Osteocyte (in vitro differentiated cells): ENCODE measurements at places on chromosomes 7 and 10. TPM values are rescaled to one million over a fixed set of nuclear protein-coding genes. Genes with fewer than 3 reads are reported as not detected.

DNA sequence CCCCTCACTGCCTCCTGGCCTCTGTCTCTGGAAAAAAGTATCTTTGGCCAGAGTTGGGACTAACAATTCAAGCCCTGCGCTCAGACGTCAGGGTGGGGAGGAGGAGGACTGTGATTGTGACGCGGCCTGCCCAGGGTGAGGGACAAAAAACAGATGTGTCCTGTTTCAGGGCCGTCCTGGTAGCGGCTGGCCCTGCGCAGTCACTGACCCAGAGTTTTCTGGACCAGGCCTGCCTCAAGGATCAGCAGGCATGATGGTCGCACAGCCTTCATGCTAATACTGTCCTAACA lies 110.1 kb downstream of the CYTH3 start:
- DNase-seq = no peak
- H3K27me3 ChIP-seq = no peaks in the 10 kb centered on the region
- no peak overlapping the region for H3K4me3 ChIP-seq
- H3K36me3 ChIP-seq = peaks cover 30% of the 10 kb centered on the region
- H3K27ac ChIP-seq = no peak overlapping the region

DNA sequence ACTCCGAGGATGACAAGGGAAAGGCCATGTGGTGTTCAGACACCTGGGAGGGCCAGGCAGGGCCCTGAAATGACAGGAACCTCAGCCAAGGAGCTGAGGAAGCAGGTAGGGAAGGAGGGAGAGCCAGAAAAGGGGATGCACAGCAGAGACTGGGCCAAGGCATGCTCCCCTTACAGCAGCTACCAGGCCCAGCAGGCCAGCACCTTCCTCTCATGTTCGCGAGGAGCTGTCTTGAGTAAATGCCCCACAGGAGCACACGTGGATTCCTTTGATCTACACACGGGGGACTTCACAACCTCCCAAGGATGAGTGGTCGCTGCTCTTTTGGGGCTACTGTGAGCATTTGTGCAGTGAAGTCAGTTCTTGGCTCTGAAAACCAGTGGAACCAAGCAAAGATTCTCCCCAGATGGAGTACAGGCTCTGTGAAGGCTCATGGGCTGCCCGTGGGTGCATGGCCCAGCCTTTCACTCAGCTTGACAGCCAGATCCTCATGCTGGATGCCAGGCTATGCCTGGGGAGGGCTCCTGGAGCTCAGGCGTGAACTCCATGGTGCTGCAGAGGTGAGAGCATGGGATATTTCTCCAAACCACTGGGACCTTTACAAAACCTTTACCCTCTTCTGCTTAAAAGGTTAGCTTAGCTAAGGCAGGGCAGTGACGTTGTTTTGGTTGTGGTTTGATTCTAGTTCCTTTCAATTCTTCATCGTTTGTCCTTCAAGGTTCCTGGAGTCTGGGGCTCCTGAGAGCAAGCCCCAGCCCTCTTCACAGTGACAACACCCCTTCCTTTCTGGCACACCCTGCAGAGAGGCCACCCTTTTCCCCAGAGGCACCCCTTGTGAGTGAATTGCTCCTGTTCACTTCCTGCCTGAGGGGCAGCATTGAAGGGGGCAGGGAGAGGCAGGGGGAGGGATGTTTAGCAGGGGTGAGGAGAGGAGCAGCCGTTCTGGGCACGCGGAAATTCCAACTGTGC lies 74.2 kb upstream of the ZPBP start:
- no peak for DNase-seq
- no peak overlapping the region for H3K4me3 ChIP-seq
- H3K4me1 ChIP-seq = no peaks in the 10 kb centered on the region
- no peaks in the 10 kb centered on the region for H3K36me3 ChIP-seq
- H3K27me3 ChIP-seq = no peaks in the 10 kb centered on the region
- no peak overlapping the region for H3K27ac ChIP-seq

- DNase-seq = no peak
- no peaks in the 10 kb centered on the region for H3K27me3 ChIP-seq
- H3K27ac ChIP-seq = no peak overlapping the region
- no peaks in the 10 kb centered on the region for H3K4me1 ChIP-seq
Observed at GRCh38 chr10:59677253-59677831, 32.3 kb downstream of the SLC16A9 start.

DNA sequence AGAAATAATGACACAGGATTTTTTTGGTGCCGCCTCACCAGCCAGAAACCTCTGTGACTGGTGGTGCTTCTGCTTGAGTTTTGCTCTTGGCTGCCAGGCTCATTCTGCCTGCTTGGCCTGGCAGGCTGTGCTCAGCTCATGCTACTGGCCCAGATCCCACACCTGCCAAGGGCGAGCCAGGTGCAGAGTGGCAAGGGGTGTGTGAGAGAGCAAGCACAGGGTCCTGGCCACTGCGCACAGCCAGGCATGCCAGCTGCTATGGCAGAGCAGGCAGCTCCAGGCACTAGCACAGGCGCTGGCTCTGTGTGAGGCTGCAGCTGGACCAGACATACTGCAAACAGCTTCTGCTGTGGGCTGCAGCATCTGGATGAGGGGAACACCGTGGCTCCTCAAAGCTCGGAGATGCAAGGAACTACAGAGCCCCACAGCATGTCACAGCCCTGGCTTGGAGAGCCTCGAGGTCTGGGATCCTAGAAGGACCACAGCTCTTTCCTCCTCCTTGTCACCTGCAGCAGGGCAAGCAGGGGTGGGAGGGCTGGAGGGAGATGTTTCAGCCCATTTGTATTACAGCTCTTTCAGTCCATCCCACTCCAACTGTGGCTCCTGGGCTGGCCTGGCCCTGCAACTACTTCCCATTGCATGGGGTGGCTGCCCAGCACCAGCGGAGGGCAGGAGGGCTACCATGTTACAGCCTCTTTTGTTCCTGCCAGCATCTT lies 313.4 kb upstream of the SEMA3C start:
- no peaks in the 10 kb centered on the region for H3K4me1 ChIP-seq
- no peaks in the 10 kb centered on the region for H3K36me3 ChIP-seq
- peaks cover 7% of the 10 kb centered on the region for H3K27me3 ChIP-seq
- no peak overlapping the region for H3K4me3 ChIP-seq
- DNase-seq = no peak

- H3K27me3 ChIP-seq = no peaks in the 10 kb centered on the region
- H3K27ac ChIP-seq = no peak overlapping the region
- no peak overlapping the region for H3K4me3 ChIP-seq
- H3K4me1 ChIP-seq = peaks cover 10% of the 10 kb centered on the region
- H3K36me3 ChIP-seq = peaks cover 30% of the 10 kb centered on the region
- no peak for DNase-seq
Observed at GRCh38 chr10:74991435-74991834, 120.0 kb upstream of the SAMD8 start.

- H3K27me3 ChIP-seq = peaks cover 21% of the 10 kb centered on the region
- H3K4me3 ChIP-seq = no peak overlapping the region
- H3K27ac ChIP-seq = no peak overlapping the region
- H3K36me3 ChIP-seq = no peaks in the 10 kb centered on the region
- no peak for DNase-seq
Observed at GRCh38 chr10:5325076-5325475, 39.7 kb upstream of the UCN3 start.

The ANKRD61 gene
- total RNA-seq = not detected in 2 replicates

The GDF2 gene
- not detected in 2 replicates for total RNA-seq
